ENCODE measurements at places on chromosomes 2 and 18. TPM values are rescaled to one million over a fixed set of nuclear protein-coding genes. Genes with fewer than 3 reads are reported as not detected.

Gene GDF7
- total RNA-seq: 0.83 TPM

Gene CLEC4F
- not detected for total RNA-seq

Gene GAL3ST2
- total RNA-seq: not detected

Gene MYCN
- total RNA-seq: 0.38 TPM

Gene KLHL30
- total RNA-seq: 0.15 TPM

Gene ARHGAP15
- 99.0 TPM for total RNA-seq

Gene LHCGR
- not detected for total RNA-seq

Gene KRTCAP3
- total RNA-seq: 5.4 TPM

Gene CCDC141
- 21.3 TPM for total RNA-seq

Measured in spleen (tissue), 13 donors.